ENCODE measurements at places on chromosomes 12 and 14.
A peak's percentile ranks its signal among the peaks of the same experiment; 100 is the strongest.

DNA sequence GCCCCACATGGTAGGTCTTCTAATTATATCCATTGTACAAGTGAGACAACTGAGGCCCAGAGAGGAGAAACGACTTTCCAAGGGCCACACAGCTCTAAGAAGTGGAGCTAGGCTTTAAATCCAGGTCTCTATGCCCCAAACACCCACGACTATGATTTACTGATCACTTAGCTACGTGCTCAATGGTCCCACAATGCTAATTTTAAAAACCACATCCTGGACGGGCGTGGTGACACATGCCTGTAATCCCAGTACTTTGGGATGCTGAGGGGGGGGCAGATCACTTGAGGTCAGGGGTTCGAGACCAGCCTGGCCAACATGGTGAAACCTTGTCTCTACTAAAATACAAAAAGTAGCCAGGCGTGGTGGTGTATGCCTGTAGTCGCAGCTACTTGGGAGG is 8.4 kb upstream of the MLEC start:
- DNase-seq: no peak

GRCh38 chr14:62655166-62655565 is 390.1 kb downstream of the KCNH5 start:
- DNase-seq: no peak

DNA sequence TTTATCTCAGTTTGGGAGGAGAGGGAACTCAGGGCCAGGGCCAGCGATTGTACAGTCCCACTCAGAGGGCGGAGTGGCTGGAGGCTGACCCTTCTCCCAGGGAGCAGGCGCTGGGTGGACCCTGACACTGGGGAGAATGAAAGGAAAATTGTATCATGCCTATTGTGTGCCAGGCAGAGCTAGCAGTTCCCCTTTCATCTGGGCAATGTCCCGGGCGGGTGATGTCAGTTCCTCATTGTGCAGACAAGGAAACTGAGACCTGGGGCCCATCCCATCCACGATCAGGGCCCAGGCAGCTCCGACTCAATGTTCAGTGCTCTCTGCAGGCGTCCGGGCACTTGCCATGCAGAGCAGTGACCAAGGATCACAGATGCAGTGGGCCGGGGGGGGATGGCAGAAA is 101.9 kb upstream of the RTL1 start:
- no peak for DNase-seq

GRCh38 chr12:121849211-121849610 is 9.4 kb downstream of the HPD start:
- DNase-seq: no peak

GRCh38 chr14:32203928-32204357 is 874 bp upstream of the RNU6-8 start:
- peak; percentile 5 for DNase-seq

- no peak for DNase-seq
Observed at GRCh38 chr12:129150721-129151120, 297.4 kb downstream of the GLT1D1 start.

DNA sequence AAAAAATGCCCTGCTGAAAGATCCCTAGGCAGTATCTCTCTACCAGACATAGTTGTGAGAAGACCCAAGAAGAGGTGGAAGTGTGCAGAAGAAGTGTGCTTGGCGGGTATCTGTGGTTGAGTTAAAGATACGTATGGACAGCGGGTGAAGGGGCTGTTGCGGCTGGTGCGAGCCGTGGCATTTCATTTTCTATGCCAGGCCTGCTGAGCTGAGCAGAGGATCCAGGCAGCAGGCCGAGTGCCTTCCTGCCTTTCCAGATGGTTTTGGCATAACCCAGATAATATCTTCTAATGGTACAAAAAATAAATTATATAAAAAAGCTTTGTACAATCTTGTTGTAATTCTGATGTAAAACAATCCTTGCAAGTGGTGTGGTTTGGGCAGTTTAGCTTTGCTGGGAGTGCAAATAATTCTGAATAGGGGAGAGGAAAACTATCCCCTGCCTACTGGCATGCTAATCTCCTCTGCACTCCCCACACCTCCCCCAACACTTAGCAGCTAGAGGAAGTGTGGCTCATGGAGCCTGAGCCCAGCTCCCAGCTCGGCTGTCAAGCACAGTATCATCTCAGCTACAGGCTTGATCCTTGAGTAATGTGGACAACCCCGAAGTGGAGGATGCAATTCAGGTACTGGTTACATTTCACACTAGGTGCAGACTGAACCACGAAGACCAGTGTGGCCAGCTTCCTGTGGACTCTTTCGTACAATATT is 168.9 kb downstream of the VRK1 start:
- DNase-seq: no peak

DNA sequence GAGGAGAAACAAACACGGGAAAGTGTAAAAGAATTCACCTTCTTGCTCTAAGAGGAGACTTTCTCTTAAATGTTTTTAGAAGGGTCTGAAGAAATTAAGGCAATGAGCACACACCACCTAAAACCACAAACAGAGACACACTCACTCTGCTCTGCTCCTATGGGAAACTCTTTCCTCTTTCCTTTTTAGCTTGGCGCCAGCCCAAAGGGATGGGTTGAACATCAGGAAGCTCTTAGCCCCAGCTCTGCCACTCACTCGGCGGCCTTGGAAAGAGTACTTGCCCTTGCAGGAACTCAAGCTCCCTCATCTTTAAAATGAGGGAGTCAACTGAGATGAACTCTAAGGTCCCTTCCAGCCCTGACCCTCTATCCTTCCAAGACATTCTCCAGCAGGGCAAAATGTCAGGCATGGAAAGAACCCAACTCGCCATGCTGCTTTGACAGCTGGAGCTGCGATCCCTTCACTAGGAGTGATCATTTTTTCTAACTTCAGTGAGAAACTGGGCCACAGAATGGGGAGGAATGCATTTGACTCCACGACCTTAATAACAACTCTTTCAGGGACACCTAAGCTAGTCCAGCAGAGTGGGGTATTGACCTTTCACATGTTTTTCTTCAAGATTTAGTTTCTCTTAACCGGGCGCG is 980 bp upstream of the RNASE8 start:
- DNase-seq: no peak

DNA sequence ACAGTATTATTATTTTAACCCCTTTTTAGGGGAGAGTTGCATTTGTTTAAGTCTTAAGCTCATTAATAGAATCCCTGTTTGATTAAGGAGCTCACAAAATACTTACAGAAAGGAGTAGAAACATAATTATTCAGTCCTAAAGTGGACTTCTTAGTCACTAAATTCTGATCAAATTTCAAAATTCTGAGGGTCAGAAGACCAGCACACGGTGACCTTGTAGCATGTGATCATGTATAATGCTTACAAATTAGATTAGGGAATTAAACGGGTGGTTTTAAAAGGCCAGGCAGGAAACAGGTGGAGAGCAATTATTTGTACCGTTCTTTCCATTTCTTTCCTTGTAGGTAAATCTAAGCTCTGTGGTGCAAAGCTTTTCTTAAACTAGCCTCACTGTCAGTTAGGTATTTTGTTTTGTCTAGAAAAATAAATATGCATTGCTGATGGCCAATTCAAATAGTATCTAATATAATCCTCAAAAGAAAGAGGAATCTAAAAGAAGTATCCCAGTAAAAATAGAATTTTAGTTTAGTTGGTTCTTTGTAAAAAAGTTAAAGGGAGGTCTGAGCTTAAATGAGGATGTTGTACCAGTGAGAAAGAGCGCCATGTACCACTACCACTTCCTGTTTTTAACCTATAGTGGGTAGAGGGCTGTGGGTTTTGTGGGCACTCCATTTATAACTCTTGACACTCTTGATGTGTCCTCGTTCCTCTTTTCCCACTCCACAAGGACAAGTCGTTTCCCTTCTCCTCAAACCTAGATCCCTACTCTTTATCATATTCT is 51.1 kb downstream of the SLC38A1 start:
- DNase-seq: no peak

Data from stimulated activated CD4-positive, alpha-beta T cell treated with anti-CD3 and anti-CD28 coated beads, TNF-alpha, amount 100 ng/mL, for 4 hours (primary cell).